Fibroblast of the aortic adventitia (primary cell): ENCODE measurements at places on chromosomes 16 and 17.

- peak; percentile 67 for DNase-seq
These were observed 8.5 kb upstream of the ZC3H18 start for GRCh38 chr16:88561485-88562359.

- no peak for DNase-seq
These were observed 23.3 kb downstream of the LIMD2 start for GRCh38 chr17:63676584-63676983.

GRCh38 chr17:2068031-2068518, 13.2 kb downstream of the HIC1 start:
- DNase-seq: peak; percentile 87

GRCh38 chr16:83743241-83743640, 64.5 kb upstream of the HSBP1 start:
- no peak for DNase-seq
